ENCODE measurements at places on chromosomes 4 and X.

GRCh38 chrX:101347859-101348451, 587 bp downstream of the TIMM8A start:
- no peak for DNase-seq

DNA sequence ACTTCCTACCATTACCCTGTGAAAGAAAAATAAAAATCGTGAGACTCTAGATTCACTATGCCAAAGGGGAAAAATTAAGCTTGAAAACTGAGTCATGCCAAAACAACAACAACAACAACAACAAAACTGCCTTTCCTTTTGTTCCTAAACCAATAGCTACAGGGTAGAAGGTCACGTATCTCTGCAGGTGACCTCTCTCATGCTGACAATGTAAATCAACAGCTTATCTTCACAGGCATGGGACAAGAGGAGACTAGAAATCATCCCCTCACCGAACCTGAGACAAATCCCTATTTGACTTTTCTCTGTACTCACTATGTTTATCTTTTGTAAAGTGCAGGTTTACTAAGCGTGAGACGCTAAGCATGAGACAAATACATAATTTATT, 20.5 kb upstream of the AADAT start:
- DNase-seq: no peak

- DNase-seq: no peak
Observed at GRCh38 chr4:57187246-57187645, 77.1 kb upstream of the IGFBP7 start.

GRCh38 chr4:1910643-1911042, 39.5 kb downstream of the NSD2 start:
- DNase-seq: peak; percentile 58

GRCh38 chrX:16466640-16467432, 183.1 kb upstream of the S100G start:
- no peak for DNase-seq

- no peak for DNase-seq
Observed at GRCh38 chr4:138952411-138952810, 63.2 kb upstream of the NOCT start.

GRCh38 chr4:18635531-18635930, 614.0 kb upstream of the LCORL start:
- no peak for DNase-seq

GRCh38 chrX:53223955-53224859, 800 bp downstream of the KDM5C start:
- peak; percentile 23 for DNase-seq

- no peak for DNase-seq
Observed at GRCh38 chr4:101140228-101140627, 207.1 kb downstream of the PPP3CA start.
